ENCODE measurements at places on chromosomes 6 and 20.

DNA sequence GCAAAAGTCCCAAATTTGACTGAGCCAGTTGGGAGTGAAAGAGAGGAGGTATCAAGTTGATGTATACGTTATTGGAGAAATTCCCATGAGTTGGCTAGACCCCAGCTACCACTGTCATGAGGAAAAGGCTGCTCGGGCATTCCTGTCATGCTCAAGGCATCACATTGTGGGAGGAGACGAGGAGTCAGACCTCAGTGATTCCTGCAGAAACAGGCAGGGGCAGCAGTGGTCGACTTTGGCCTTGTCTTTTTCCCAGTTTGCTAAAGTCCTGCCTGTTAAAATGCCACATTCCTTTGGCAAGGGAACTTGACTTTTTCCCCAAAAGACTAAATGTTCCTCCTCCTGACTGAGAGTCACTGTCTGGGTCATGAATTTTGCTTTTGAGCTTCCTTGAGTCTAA lies 295.5 kb upstream of the HS3ST5 start:
- no peak for DNase-seq

DNA sequence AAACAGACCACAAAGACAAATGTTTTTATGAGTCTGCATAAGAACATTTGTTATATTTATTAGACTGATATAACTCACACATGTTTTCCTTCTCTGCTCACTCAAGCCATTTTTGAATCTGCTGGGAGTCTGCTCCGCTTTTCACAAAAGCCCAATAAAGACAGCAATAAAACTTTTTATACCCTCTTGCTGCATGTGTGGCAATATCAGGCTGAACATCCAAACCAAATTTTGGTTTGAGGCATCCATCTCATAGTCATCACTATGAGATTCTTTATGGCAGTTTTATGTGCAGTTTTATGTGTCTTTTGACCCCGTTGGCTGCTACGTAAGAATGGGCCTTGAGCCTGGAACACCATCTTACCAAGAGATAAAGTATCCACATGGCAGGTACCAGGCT lies 1276.8 kb upstream of the ADGRB3 start:
- no peak for DNase-seq

- DNase-seq: no peak
Measured at GRCh38 chr6:69907981-69908498, 41.7 kb downstream of the COL19A1 start.

- DNase-seq: no peak
Measured at GRCh38 chr6:25866011-25866410, 8.0 kb downstream of the SLC17A3 start.

DNA sequence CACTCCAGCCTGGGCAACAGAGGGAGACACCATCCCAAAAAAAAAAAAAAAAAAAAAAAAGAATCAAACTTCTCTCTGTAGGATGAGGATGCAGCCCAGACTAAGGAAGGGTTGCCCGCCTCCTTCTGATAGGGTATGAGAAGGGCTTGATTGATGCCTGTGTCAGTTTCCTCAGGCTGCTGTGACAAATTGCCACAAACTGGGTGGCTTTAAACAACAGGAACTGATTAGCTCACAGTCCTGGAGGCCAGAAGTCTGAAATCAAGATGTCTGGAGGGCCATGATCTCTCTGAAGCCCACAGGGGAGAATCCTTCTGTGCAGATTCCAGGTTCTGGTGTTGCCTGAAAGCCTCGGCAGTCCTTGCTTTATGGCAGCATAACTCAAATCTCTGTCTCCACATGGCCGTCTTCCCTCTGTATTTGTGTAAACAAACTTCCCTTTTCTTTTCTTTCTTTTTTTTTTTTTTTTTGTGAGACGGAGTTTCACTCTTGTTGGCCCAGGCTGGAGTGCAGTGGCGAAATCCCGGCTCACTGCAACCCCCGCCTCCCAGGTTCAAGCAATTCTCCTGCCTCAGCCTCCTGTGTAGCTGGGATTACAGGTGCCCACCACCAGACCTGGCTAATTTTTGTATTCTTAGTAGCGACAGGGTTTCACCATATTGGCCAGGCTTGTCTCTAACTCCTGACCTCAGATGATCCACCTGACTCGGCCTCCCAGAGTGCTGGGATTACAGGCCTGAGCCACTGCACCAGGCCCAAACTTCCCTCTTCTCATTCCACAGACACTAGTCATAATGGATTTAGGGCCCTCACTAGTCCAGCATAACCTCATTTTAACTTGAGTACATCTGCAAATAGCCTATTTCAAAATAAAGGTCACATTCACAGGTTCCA lies 11.2 kb upstream of the CDK19 start:
- no peak for DNase-seq

- DNase-seq: no peak
Measured at GRCh38 chr6:120966321-120966720, 368.0 kb downstream of the TBC1D32 start.

- no peak for DNase-seq
Measured at GRCh38 chr6:116631379-116631990, 15.2 kb downstream of the RSPH4A start.

GRCh38 chr20:48720256-48720985 lies 107.4 kb downstream of the PREX1 start:
- DNase-seq: no peak

- DNase-seq: no peak
Measured at GRCh38 chr6:44618371-44618770, 230.9 kb downstream of the CDC5L start.

- no peak for DNase-seq
Measured at GRCh38 chr6:71194724-71195123, 93.9 kb upstream of the OGFRL1 start.

GRCh38 chr6:157535340-157536222 lies 154.6 kb downstream of the ZDHHC14 start:
- no peak for DNase-seq

GRCh38 chr6:19024737-19025136 lies 637.6 kb downstream of the RNF144B start:
- DNase-seq: no peak

- no peak for DNase-seq
Measured at GRCh38 chr6:169139179-169139971, 114.3 kb downstream of the THBS2 start.

- no peak for DNase-seq
Measured at GRCh38 chr6:11412011-11412424, 125.5 kb upstream of the TMEM170B start.

DNA sequence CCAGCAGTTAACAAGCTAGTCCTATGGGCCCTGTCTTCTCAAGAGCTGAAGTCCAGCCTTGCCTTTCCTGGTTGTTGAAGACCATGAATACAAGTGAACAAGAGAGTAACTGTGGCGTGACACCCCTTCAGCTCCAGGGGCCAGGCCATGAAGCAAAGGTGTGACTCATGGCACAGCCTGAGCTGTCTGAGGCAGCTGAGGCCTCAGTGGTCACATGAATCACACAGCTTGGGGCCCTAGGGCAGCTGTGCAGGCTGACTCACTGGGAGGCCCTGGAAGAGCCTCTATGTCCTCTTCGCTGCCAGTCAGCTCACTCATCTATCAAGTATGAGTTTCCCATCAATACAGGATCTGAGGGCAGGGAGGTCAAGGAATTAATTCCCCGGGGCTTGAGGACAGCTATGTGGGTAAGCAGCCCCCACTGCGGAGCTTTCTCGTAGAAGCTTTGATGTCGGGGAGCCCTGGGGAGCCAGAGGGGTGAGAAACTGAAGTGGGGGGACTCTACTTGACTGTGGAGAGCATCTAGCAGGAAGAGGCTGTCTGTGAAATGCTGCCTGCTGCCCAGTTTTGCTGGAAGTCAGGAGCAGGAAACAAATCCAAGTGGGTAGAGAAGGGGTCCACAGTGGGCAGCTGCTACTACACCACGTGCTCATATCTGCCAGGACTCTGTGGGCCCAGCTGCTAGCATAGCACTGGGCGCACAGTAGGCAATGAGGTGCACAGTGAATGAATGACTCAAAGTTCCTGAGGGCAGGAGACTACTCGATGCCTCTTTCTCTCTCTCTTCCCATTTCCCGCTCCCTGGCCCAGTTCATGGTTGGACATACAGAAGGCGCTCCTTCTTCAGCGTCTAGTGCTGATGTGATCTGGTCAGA lies 13.7 kb upstream of the FAM83C start:
- no peak for DNase-seq

DNA sequence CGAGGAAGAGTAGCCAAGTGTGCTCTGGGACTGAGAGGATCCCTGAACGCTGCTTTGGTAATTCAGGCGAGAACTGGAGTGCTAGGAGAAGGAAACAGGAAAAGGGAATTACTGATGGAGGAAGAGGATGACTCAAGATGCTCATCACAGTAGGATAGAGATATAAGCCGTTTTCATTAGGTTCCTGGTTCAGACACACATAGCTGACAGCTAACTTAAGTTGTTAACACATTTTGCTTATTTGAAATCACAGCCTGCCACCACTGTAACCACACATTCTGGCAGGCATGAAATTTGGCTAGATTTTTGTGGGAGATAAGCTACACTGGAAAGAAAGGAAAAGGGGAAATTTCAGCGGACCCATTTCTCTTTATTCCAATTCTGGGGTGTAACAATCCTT lies 138.2 kb upstream of the SLC22A16 start:
- DNase-seq: no peak

- DNase-seq: no peak
Measured at GRCh38 chr6:20719980-20720379, 185.7 kb downstream of the CDKAL1 start.

DNA sequence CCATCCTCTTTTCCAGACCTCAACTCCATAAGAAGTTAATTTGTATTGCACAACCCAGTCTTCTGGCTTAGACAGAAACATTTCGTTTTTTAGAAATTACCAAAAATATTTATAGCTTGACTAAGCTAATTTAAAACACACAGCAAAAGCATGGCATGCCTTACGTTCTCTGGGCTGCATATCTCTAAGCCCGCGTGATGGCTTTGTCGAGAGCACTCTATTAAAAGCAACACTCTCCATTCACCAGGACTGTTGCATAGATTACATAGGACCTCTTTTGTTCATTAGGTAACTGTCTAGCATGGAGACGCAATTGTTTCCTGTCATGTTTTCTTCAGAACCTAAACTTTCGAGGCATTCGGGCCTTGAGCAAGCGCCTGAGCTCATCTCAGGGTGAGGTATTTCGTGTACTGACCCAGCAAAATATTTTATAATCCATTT lies 104.5 kb downstream of the IBTK start:
- no peak for DNase-seq

GRCh38 chr6:20366082-20366830 lies 35.4 kb upstream of the E2F3 start:
- no peak for DNase-seq

GRCh38 chr6:148803979-148804378 lies 57.1 kb downstream of the UST start:
- no peak for DNase-seq

DNA sequence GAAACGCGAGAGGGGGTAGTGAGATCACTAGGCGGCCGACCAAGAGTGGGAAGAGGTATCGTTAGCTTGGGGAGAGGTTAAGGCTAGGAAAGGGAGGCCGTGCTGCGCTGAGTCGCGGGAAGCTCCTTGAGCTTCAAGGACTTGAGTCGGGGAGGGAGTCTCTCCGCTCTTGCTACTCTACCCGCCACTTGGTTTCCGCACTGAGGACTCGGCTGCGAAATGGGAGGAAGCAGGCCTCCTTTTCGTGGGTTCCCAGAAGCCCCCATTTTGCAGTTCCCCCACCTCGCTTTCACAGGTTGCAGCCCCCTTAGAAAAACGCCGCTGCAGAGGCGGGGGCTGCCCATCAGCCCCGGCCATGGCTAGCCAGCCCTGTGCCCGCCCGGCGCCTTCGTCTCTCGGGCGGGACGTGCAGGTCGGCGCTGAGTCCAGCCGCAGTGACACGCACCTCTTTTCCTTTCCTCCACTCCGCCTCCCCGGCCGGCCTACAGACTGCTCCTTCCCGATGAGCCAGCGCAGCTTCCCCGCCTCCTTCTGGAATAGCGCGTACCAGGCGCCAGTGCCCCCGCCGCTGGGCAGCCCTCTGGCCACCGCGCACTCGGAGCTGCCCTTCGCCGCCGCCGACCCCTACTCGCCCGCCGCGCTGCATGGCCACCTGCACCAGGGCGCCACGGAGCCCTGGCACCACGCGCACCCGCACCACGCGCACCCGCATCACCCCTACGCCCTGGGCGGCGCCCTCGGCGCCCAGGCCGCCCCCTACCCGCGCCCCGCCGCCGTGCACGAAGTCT lies 4.9 kb downstream of the VGLL2 start:
- peak; percentile 50 for DNase-seq

All from right forelimb (tissue), 1 donor.